ENCODE measurements at places on chromosomes 13 and 19. TPM values are rescaled to one million over a fixed set of nuclear protein-coding genes. Genes with fewer than 3 reads are reported as not detected.

DNA sequence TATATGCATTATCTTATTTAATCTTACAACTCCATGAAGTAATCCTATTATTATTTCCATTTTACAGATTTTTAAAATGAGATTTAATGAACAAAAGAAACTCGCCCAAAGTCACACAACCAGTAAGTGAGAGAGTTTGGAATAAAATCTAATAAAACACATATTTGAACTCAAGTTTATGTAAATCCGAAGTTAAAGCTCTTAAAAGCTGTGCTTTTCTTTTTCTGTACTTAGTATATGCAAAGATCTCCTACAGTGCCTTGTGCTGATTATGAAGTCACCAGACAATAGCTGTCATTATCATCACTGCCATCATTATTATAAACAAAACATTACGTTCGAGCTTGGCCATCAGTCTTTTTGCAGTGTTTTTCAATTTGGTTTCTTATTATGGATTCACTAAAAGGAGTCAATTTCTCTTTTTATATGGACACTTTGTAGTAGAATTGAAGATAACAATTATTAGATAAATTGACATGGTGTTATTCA is 29.7 kb upstream of the ENOX1 start:
- no peak overlapping the region for H3K4me3 ChIP-seq
- H3K36me3 ChIP-seq, result no peaks in the 10 kb centered on the region
- no peak overlapping the region for H3K27ac ChIP-seq
- no peaks in the 10 kb centered on the region for H3K27me3 ChIP-seq
- H3K4me1 ChIP-seq, result peaks cover 11% of the 10 kb centered on the region

DNA sequence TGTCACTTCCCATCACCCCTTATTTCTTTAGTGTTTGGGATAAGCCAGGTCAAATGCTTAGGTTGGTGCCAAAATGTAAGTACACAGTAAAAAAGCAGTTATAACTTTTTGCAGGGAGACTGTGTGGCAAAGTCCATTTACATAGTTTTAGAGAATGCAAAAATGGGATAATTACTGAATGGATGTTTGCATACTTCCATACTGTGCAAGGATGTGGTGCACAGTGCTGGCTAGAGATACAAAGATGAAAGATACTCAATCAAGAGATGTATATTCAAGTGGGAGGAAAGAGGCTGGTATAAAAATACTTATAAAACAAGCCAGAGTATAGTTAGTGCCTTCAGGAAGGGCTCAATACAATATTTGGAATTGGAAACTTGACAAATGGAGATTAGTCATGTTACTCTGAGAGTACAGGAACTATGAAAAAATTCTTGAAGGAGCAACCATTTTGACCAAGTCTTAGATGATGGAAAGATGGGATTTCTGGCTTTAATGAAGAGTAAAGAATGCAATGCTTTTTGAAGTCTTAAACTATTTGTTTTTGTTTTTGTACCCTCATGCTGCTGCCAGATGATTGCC is 8.0 kb downstream of the PDS5B start:
- H3K4me3 ChIP-seq, result no peak overlapping the region
- no peak overlapping the region for H3K27ac ChIP-seq
- H3K27me3 ChIP-seq, result no peaks in the 10 kb centered on the region
- DNase-seq, result no peak

DNA sequence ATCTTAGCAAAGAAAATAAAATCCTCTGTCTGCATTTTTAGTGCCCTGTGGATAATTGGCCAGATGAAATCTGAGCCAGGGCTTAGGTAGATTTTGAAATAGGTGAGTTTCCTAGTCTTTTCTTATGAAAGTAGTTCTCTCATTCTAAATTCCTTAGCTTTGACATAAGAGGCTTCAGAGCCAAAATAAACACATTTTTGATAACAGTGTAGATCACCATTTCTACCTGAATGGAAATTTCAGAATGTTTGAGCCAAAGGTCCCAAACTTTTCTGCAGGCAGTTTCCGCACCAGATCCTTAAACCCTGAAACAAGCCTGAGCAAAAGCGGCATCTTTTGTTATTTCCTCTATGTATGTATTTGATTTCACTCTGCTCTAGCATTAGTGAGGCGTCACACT is 551.2 kb downstream of the EFNB2 start:
- no peaks in the 10 kb centered on the region for H3K36me3 ChIP-seq
- no peaks in the 10 kb centered on the region for H3K4me1 ChIP-seq
- no peak overlapping the region for H3K27ac ChIP-seq
- H3K27me3 ChIP-seq, result no peaks in the 10 kb centered on the region
- no peak overlapping the region for H3K4me3 ChIP-seq

DNA sequence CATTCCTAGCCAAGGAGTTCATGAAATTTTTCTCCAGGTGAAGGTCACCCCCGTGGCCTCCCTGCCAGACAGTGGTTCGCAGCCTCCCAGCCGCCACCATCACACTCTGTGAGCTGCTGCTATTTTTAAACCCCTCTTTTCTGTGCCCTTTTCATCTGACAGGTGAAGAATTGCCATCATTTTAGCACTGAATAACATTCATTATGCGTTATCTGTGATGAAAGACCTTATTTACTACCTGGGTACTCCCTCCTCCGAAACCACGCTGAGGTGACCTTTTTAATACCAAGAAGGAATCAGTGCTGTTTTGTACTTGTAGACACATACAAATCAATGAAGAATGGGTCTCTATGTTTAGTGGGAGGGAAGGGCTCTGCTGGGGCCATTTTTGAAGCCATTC is 148.9 kb upstream of the GPR12 start:
- H3K4me3 ChIP-seq, result no peak overlapping the region
- no peak for DNase-seq
- H3K36me3 ChIP-seq, result no peaks in the 10 kb centered on the region
- peaks cover 10% of the 10 kb centered on the region for H3K4me1 ChIP-seq

Gene PSG6
- not detected for total RNA-seq

DNA sequence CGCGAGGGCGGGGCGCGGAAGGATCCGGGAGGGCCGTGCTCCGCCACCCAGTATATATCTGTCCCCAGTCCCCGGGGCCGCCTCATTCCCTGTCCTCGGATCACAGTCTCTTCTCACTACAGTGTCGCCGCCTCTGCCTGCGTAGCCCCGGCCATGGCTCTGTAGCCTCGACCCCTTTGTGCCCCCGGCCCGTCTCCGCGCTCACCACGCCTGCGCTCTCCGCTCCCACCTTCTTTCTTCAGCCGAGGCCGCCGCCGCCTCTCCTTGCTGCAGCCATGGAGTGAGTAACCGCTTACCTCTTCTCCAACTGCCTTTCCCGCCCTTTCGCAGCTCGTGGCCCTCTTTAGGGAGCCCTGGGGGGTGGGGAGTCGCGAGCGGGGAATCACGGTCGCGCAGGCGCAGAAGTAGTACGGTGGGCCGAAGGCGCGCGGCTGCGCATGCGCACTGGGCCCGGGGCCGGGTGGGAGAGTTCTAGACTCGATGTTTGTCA is at the start of the genes ATF5 and NUP62:
TSS of gene ATF5 (plus strand) at position 85 of the 490 bp plus-strand sequence. CDS start 1,646 bp downstream, outside the sequence.
TSS of gene NUP62 (minus strand) at position 384 of the 490 bp plus-strand sequence. CDS start 19,697 bp downstream, outside the sequence.
- H3K36me3 ChIP-seq, result peaks cover 33% of the 10 kb centered on the region
- H3K4me3 ChIP-seq, result peak within 1 kb of the TSS; percentile 100
- H3K27ac ChIP-seq, result peak within 1 kb of the TSS; percentile 95
- peak; percentile 90 for DNase-seq
- peaks cover 45% of the 10 kb centered on the region for H3K4me1 ChIP-seq

- peak overlapping the region; percentile 33 for H3K27ac ChIP-seq
- H3K36me3 ChIP-seq, result peaks cover 5% of the 10 kb centered on the region
- peaks cover 96% of the 10 kb centered on the region for H3K4me1 ChIP-seq
Observed at GRCh38 chr13:110272227-110272626, 34.7 kb downstream of the COL4A1 start.

Data from left ventricle myocardium inferior (tissue), 1 donor.